ENCODE measurements at places on chromosomes 1 and 21. TPM values are rescaled to one million over a fixed set of nuclear protein-coding genes. Genes with fewer than 3 reads are reported as not detected.
A peak's percentile ranks its signal among the peaks of the same experiment; 100 is the strongest.

DNA sequence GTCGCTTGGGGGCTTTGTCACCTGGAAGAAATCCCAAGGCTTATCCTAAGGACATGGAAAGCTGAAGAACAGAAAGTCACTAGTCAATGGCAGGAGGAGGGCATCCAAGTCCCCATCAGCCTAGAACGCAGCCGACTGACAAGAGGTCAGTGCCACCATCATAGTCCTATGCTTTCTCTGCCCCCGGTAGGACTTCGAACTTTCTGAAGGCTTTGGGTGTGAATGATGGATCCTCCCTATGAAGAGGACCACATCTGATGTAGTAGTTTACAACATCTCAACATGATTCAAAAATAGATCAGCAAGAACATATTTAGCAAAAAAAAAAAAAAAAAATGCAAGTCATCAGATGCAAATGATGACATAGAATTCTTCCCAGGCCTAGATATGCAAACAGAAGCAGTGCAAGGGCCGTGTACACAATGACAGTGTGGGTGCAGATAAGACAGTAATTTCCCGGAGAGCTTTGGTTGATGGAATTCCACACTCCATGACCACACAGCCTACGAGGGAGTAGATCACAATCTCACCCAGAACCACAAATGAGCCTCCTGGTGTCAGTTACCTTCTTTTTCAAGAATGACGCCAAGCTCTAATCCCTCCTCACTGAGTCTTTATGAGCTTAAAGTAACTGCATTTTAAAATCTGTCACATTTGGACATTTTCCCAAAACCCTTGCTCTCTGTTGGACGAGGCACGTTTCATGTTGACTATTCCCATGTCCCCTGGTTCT lies 88.2 kb downstream of the PSMG1 start:
- no peak for DNase-seq

GRCh38 chr1:222454782-222455181 lies 93.1 kb downstream of the HHIPL2 start:
- DNase-seq: peak; percentile 22

GRCh38 chr1:20078171-20078651 lies 8.2 kb downstream of the PLA2G5 start:
- DNase-seq: no peak

GRCh38 chr1:221444346-221444745 lies 297.5 kb downstream of the DUSP10 start:
- no peak for DNase-seq

GRCh38 chr21:38841472-38841871 lies 35.7 kb downstream of the ETS2 start:
- no peak for DNase-seq

DNA sequence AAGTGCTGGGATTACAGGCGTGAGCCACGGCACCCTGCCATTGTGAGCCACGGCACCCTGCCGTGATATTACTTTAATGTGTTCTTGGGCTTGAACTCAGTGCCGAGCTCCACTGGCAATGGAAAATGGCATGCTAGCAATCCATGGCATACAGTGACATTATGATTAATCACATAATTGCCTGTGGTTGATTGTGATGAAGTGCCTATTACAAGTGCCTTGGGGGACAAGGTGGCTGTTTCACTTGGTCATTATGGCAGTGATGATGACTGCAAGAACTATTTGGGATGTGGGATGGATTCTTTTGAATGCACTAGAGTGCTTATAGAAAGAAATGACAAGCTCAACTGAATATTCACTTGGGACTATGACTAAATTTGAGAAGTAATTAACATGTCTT lies 22.3 kb upstream of the HPCAL4 start:
- no peak for DNase-seq

GRCh38 chr1:203100516-203100869 lies 14.7 kb upstream of the MYOG start:
- DNase-seq: no peak

DNA sequence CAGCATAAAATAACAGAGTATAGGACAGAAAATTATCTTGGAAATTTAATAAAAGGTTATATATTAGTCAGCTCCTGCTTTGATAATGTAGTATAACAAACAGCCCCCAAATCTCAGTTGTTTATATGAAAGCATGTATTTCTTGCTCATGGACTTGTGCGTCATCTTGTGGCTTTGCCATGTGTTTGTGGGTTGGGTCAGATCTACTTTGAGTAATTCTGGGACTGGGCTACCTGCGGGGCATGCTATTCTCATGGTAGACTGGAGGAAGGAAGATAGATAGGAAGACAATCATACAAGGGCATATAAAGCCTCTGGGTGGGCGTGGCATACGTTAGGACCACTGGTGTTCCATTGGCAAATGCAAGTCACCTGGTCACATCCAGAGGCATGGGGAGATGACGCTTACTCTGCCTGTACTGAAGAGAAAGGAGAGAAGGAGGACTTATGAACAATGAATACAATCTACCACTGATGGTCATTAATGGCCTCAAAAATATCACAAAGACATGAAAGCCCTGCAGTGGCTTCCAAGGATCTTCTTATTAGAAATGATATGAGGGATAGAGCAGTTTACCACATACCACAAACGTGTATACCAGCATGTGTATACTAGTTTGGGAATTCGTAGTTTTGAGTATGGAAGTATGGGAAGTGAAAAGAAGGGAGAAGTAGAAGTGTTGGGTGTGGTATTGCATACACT lies 267.0 kb downstream of the DISC1 start:
- no peak for DNase-seq

GRCh38 chr1:86409416-86410021 lies 13.4 kb upstream of the ODF2L start:
- DNase-seq: no peak

- no peak for DNase-seq
Measured at GRCh38 chr21:19490481-19490880, 1086.9 kb upstream of the TMPRSS15 start.

DNA sequence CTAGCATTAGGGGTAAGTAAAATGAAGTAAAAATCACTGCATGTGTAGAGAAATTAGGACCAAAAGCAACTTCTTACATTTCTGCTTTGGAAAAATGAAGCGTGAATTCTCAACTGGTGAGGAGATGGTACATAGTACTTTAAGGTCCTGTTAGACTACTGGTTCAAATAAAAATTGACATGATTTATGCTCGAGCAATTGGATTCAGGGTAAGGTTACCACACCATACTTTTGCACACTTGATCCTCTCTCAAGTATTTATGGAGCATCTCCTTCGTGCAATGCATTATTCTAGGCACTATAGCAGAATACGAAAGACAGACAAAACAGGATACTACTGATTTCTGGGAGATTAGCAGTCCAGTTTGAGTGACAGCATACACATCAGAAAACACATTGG lies 66.2 kb downstream of the BRINP2 start:
- no peak for DNase-seq

- DNase-seq: no peak
Measured at GRCh38 chr1:87333692-87334347, 5.1 kb downstream of the LMO4 start.

DNA sequence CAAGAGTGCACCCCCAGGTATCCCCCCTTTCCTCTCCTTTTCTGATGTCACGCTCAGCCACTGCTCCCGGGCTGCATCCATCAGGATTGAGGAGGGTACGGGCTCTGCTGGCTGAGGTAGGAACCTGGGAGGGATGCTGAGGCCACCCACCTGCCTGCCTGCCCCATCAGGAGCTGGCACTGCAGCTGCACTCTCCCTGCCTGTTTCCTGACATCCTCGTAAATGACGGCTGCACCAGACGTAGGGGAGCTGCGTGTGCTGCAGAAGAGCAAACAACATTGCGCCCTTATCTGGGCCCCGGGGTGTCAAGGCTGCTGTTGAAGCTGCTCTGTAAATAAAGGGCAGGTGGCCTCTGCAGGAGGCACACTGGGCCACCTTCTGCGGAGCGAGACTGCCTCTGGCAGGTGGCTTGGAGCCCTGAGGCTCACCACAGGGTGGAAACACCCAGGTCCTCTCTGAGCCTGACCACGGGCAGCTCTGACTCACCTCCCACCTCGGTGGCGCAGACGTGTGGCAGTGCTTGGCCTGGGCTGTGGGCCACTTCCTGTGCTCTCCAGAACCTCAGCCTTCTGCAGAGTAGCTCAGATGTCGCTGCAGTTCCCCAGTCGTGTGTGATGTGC lies 30.9 kb downstream of the SNAP47 start:
- no peak for DNase-seq

Gene HP1BP3
- total RNA-seq: 423 TPM

Gene PRELP
- total RNA-seq: 0.41 TPM

Gene SIM2
- not detected for total RNA-seq

Gene FCN3
- total RNA-seq: not detected

Measured in frontal cortex (tissue), 4 donors.